Effector CD8-positive, alpha-beta T cell (primary cell): ENCODE measurements at places on chromosomes 16 and 17.

GRCh38 chr17:82000803-82001570, 21.7 kb downstream of the CENPX start:
- DNase-seq: no peak

- DNase-seq: peak; percentile 84
Measured at GRCh38 chr17:28710861-28711722, 596 bp downstream of the PROCA1 start.

- peak; percentile 64 for DNase-seq
Measured at GRCh38 chr16:89860747-89861304, 12.6 kb upstream of the TCF25 start.

GRCh38 chr17:10879190-10879836, 41.4 kb upstream of the PIRT start:
- no peak for DNase-seq

GRCh38 chr16:12398029-12398682, 405.5 kb downstream of the CPPED1 start:
- no peak for DNase-seq

- no peak for DNase-seq
Measured at GRCh38 chr17:55351226-55351625, 70.4 kb downstream of the MMD start.

DNA sequence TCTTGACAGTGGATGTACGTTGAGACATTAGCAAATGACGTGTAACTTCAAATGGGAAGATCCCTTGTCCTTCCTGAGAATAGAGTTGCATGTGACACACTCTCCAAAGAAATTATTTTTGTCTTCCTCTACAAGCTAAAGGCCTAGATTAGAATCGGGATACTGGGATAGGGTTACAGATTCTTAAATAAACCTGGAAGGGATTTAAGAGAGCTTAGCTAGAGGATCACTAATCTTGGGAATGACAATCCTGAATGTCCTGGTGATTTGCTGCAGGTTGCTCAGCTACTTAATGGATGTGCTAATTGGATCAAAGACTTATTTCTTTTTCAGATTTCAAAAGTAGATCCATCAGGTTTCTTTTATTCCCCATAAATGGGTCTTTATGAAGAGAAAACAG, 101.9 kb downstream of the KCNJ2 start:
- DNase-seq: no peak

- DNase-seq: no peak
Measured at GRCh38 chr16:1334739-1335138, 1.3 kb downstream of the BAIAP3 start.

DNA sequence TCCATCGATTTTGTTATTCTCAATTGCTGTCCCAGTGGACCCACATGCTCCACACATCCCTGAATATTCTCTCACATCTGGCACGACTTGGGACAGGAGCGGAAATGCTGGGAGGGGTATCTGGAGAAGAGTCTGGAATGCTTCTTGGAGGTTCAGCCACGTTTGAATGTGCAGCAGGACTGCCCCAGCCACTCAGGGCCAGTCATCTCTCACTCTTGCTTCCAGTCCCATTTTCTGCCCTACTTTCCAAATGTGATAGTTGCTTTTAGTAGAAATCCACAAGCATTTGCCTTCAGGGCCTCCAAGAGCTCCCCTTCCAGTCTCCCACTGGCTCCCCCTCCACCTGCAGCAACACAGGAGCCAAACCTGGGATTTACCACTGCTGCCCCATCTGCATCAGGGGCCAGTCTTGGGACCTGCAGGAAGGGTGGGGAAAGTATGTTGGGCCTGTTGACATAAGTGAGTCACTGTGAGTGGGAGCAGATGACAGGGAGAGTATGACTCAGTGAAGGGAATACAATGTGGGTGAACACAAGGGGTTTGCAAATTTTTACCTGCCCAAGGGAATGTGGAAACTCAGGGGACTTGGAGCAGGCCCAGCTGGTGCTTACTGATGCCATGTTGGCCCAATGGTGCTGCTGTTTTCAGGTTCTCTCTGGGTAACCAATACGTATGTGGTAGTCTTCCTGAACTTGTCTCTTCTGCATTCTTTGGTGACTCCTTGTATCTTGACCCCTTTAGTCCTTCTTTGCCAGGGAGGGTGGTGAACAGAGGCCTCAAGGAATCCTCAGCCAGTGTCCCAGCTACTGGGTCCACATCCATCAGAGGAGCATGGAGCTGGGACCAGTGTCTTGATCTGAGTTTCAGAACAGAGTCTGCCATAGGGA, 78.8 kb upstream of the CRHR1 start:
- no peak for DNase-seq

GRCh38 chr16:55147396-55147795, 176.6 kb upstream of the IRX6 start:
- DNase-seq: no peak

- no peak for DNase-seq
Measured at GRCh38 chr17:74161503-74161875, 42.0 kb upstream of the RPL38 start.

GRCh38 chr16:77853161-77853560, 64.8 kb downstream of the VAT1L start:
- no peak for DNase-seq

DNA sequence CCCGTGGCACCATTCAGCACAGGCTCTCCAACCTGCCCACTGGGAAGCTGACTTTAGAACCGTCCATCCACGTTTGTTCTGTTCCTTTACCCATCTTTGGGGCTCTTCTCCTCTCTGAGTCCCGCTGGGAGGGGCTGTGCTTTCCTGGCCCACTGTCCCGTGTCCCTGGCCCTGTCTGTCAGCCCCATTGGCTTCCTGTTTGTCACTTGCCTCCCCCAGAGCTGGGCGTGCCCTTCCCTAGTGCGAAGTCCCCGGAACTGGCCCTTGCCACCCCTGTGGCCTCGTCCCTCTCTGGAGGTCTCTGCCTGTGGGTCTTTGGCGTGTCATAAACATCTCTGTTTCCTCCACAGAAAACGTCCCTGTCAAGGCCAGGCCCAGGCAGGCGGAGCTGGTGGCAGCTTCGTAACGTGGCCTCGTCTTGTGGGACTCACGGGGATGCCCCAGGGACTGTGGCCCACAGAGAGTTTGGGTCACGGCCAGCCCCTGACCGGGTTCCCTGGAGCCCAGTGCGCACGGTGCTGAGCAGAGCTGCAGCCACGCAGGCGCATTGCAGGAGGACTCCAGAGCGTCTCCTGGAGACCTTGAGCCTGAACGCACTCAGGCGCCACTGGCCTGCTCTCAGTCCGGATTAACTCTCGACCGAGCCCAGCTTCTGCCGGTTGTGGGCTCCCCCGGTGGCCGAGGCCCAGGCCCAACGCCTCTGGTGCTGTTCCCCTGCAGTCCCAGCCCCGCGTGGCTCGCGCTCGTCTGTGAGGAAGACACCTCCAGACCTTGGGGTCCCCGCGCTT, 7.3 kb downstream of the CHMP6 start:
- DNase-seq: no peak

DNA sequence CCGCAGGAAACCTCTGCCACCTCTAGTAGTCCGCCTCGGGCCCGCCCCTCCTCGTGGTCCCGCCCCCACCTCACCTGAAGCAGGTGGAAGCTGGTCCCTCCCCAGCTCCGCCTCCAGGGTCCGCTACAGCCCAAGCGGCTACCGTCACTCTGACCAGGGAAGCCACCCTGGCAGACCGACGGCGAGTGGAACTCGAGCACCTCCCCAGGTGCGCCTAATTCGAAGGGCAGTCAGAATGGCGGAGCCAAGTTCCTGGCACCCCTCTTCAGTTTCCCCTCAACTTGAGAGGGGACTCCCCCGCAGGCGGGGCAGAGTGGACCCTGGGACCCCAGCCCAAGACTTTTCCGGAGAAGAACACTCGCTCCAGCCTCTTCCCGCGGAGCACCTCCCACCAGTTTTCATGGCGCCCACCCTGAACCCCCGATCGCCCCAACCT, 507 bp downstream of the FHOD1 start:
- no peak for DNase-seq

DNA sequence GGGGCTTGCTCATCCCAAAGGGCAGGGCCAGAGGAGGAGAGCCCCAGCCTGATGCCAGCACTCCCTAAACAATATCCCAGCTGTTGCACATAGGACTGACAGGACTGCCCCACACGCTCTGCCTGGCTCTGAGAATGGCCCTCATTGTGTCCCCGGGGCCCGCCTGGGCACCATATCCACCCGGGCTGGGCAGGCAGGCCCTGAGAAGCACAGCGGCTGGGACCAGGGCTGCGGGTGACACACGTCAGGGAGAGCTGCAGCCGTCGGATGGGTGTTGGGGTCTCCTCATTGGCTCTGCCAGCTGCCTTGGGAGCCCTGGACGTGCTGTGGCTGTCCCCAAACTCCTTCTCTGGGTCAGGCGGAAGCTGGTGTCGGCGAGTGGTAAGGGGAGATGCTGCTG, 4.2 kb downstream of the BCAR1 start:
- no peak for DNase-seq

- DNase-seq: no peak
Measured at GRCh38 chr16:53142823-53143568, 88.2 kb downstream of the CHD9 start.

GRCh38 chr16:1965396-1966001, 873 bp upstream of the RPS2 start:
- DNase-seq: no peak
